ENCODE measurements at places on chromosomes 16 and 17. TPM values are rescaled to one million over a fixed set of nuclear protein-coding genes. Genes with fewer than 3 reads are reported as not detected.
A peak's percentile ranks its signal among the peaks of the same experiment; 100 is the strongest.

DNA sequence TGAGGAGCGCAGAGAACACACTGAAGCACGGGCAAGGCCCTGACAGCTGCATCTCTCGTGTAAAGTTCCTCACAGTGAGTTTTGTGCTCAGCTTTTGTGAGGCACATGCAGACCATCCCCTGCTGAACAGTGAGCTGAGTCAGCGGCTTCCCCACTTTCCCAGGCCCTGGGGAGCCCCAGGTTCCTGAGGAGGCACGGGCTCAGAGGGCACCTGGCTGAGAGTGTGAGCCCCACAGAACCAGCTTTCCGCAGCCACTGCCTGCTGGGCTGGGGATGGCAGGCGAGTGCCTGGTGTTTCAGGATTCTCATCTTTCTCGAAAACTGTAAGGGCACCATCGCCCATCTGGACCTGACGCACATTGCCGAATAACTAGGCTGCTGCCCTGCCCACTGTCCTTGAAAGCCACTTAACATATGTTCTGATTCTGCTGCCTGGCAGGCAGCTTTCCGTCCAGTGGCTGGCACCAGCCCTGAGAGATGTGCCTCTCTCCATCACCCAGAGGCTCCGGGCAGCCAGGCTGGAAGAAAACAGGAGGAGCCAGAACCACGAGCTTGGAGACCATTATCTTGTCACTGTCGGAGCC lies 266.7 kb upstream of the FOXF1 start:
- no peak for DNase-seq

The KRTAP1-5 gene
- total RNA-seq, result not detected

DNA sequence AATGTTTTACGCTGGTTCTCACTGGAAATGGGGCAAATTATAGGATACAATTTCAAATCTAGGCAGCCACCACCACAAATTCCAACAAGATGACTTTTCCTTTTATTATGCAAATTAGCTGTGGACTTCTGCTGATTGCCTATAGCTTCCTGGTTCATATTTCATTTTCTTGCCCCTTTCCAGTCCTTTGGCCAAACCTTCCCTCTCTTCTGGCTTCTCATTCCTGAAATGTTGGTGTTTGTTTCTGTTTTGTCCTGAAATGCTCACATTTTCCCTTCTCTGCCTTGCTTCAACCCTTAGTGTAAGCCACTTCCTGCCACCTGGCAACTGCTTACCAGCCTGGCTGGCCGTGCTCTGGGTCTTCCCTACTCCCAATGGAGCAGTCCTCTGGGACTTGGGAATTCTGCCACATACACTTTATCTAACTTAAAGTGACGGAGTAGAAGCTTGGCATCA lies 14.0 kb downstream of the PRSS54 start:
- no peak for DNase-seq

The VWA3A gene
- total RNA-seq, result not detected

DNA sequence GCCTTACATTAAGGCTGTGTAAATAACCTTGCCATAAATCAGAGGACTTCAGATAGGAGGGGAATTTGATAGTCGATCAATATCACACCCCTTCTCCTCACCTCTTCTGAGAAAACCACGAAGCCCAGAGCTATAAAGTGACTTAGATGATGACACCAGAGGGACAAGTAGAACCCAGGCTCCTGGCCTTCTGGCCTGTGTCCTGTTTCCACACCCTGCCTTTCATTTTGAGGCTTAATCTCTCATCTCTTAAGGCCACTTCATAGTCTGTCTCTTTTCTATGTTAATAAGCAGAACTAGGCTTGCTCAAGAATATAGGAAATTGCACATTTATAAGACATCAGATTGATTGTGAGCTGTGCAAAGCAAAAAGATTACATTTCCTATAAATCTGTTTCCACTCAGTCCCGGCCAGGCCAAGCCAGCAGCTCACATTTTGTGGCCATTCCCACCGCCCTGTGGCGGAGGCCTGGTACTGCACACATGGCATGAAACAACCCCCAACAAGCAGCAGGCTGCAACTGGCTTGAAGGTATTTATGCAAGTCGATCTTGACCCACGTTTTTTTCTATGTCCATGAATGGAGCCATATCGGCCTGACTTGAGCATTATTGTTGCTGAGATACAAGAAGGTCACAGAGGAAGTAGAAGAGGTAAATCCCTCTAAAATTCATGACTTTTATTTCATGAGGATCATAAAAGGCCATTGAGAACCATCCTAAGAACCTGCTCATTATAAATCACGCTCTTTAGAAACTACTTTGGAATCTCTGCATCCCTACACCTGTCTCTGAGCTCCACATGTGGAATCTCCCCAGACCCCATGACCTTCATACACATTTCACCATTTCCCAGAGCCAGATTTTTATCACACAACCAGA lies 93.7 kb downstream of the PMP22 start:
- peak; percentile 56 for DNase-seq
